Esophagus squamous epithelium (tissue), 5 donors: ENCODE measurements at places on chromosomes 3 and 15.

- DNase-seq: no peak
Observed at GRCh38 chr3:79172241-79172640, 595.6 kb downstream of the ROBO1 start.

DNA sequence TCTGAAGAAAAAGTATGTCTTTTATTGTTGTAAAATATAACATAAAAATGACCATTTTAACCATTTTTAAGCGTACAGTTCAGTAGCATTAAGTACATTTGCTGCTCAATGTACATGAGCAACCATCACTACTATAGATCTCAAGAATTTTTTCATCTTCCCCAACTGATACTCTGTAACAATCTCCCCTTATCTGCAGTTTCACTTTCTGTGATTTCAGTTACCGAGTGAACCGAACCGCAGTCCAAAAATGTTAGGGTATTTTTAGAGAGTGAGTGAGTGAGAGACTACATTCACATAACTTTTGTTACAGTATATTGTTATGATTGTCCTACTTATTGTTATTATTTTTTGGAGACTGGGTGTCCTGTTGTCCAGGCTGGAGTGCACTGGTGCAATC is 9.0 kb upstream of the SLC25A26 start:
- no peak for DNase-seq

DNA sequence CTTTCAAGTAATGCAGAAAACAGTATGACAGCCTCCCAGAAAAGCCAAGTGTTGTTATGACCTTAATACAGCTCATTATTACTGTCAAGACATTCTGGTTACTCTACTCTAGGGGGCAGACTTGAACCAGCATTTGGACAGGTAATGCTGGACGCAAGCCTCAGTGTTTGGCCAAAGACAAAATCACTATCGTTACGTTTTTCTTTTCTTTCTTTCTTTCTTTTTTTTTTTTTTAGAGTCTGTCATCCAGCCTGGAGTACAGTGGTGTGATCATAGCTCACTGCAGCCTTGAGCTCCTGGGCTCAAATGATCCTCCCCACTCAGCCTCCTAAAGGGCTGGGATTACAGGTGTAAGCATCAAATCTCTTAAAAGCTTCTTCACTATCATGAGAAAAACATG is 29.4 kb upstream of the TMEM45A start:
- no peak for DNase-seq

DNA sequence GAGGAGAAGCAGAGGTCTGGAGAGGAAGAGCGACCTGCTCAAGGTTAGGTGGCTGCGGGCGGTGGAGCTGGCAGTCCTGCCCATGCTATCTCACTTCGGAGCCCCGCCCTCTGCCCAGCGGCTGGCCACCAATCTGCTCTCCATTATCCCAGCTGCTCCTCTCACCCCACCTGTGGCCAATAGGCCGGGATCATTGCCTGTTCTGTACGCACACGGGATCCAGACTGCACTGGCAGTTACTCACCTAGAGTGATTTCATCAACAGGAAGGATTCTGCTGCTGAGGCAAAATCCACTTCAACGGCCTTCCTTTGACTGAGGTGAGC is 100.6 kb downstream of the TLE3 start:
- no peak for DNase-seq

DNA sequence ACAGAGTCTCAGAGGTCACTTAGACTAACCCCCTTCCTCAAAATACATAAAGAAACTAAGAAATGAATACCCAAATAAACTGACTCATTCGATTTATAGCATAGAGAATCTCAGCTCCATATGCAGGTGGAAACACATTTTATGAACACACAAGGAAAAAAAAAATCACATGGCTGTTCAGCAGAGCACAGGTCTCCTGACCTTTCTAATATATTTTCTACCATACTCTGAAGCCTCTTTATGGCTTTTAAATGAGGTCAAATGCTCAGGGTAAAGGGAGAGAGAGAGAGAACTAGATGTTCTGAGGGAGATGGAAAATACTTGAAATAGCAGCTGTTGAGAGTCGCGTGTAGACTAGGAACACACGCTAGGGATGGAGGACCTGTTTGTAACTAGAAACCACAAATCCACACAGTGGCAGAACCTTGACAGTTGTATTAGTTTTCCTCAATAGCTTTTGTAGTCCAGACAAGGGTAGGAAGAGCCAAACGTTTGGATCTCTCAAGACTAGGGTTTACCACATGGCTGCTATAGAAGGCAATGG is 165.3 kb downstream of the FMN1 start:
- DNase-seq: no peak

GRCh38 chr3:56693750-56694149 is 10.7 kb upstream of the TASOR start:
- no peak for DNase-seq

GRCh38 chr15:36356978-36357601 is 222.3 kb upstream of the CDIN1 start:
- DNase-seq: no peak

DNA sequence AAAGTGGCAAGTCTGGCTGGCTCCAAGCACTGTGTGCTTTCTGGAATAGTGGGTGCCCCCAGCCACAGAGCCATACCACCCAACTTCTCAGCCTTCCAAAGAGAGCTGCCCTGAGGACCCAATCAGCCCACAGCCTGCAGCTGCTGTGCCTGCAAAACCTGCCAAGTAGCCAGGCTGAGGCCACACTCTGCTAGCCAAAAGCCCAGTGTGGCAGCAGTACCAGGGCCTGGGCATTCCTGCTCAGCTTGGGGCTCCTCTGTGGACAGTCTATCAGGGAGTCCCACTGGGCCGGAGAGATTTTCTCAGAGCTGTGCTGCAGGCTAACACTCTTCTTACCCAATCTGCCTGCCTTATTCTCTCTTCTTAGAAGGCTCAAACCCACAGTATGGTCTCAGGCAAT is 136.5 kb downstream of the TPRA1 start:
- no peak for DNase-seq

GRCh38 chr3:103308921-103309320 is 874.1 kb downstream of the ZPLD1 start:
- no peak for DNase-seq

DNA sequence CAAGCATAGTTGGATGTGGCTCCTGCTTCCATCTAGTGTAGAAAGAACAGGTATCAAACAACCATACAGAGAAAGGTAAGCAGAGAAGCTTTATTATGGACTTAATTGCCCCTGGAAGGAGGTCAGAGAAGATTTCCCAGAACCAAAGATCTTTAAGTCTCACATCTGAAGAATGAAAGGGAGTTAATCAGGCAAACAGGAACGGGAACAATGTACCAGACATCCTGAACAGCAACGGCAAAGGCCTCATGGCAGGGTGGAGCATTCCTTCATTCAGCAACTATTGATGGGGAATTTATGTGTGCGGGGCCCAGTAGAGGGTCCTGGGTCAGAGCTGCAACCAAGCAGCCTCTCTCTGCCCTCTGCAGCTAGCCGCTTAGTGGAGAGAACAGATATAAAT is 61.5 kb downstream of the LMCD1 start:
- no peak for DNase-seq

DNA sequence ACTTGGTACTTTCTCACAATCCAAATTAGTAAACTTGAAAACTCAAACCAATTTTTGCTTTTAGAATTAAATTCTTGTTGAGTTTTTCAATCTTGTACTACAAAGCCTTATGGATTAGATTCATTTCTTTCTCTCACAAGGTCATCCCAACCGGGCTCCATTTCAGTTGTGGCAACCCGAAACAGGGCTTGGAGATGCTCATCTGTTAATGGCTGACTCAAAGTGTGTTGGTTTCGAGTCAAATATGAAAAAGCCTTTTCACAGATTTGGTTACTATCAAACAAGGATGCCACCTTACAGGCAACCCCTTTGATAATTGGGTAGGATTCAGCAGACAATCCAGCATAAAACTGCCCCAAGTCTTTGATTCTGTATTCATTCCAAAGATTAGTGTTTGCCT is 1.8 kb downstream of the EPM2AIP1 start:
- no peak for DNase-seq

DNA sequence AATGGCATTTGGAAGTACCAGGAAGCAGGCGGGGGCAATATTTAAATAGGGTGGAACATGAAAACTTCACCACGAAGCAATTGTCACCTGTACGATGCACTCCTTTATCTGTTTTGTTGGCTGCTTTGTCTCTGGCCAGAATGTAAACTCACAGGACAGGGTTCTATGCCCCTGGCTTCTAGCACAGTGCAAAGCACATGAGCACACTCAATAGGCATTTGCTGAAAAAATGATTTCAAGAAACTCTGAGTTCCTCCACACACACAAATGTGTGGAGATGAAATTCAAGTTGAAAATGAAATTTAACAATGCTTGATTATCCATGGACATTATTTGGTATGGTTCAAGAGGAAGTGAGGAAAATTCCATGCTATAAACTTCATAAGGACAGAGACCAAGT is 229.6 kb upstream of the FEZF2 start:
- no peak for DNase-seq

DNA sequence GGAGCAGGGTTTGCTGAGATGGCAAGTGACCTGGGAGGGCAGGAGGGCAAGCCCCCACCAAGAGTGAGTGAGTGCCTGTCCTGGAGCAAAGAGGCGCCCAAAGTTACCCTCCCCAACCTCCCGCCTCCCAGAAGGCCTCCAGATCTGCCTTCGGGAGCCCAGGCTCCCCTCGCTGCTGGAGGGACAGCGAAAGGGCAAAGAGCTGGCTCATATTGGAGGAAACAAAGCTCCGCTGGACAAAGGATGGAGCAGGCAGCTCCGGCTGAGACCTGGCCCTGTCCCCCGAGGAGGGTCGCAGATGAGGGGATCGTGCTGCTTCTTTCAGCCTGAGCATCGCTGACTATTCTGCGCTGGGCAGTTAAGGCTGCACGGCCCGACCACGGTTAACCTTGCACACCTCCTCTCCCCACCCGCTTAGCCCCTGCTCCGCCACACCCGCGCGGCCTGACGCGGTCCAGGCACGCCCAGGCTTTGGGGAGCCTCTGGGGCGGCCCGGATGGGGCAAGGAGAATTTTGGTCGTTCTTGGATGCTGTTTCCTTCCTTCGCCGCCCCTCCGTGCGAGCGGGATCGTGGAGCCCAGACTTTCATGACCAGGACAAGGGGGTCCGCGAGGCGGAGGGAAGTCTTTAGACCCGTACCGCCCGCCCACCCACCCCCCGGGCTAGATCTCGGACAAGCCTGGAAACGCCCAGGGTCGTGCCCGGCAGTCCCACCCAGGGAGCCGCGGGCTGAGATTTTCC is 651 bp downstream of the PLCD1 start:
- DNase-seq: no peak

DNA sequence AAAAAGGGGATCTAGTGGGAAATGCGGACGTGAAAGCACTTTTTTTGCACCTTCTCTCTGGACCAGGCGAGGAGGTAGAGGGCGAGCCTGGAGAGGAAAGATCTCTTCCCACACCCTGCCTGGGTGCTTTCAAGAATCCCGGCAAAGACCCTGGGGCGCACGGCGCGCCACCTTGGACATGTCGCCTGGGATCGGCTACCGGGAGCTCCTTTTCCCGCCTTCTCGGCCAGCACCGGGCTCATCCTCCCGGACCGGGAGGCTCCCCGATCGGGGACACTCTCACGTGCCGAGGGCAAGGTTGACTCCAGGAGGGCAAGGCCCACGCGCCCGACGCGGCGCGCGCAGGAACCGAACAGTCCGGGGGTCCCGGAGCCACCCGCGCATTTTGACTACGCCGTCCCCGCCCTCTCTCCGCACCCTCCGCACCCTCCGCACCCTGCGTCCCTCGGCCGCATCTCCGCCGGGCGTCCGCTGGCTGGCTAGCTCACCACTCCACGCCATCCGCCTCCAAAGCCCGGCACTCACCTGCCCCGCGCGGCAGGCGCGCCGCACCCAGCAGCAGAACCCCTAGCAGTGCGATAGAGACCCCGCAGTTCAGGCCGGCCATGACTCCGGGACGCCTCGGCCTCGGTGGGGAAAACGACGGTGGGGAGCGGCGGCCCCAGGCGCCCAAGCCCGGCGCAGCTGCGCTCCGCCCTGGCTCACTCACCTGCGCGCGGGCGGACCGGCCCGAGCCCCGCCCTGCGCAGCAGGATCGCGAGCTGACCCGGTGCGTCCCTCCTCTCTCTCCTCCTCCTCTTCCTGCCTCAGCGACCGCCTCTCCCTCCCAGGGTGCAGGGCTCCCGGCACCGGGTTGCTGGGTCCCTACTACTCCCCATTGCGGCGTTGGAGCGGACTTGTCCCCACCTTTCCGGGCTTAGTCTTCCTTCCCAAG is at the start of gene CDCP1:
TSS of gene CDCP1 (minus strand) at position 698 of the 934 bp plus-strand sequence. CDS start at position 607, 91 bp downstream.
- no peak for DNase-seq

GRCh38 chr3:126050626-126051025 is 33.3 kb downstream of the SLC41A3 start:
- no peak for DNase-seq

DNA sequence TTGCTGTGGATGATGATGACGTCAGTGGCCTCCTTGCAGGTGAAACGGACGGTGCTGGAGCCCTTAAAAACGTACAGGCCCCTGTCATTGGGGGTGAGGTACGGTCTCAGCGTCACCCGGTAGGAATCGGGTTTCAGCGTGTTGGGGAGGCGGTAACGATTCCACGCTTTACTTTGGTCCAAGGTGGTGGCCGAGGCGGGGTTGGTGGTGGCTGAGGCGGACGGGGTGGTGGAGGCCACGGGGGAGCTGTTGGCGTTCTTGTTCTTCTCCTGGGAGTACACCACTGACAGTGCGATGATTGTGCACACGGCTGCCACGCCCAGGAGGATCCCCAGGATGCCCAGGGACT is 8.5 kb downstream of the ANPEP start:
- no peak for DNase-seq
